Testis (tissue), 5 donors: ENCODE measurements at places on chromosomes 4 and X.

- no peaks in the 10 kb centered on the region for H3K36me3 ChIP-seq
- no peaks in the 10 kb centered on the region for H3K27me3 ChIP-seq
- H3K4me1 ChIP-seq: no peaks in the 10 kb centered on the region
- H3K4me3 ChIP-seq: no peak overlapping the region
- no peak for DNase-seq
These were observed 22.9 kb upstream of the KDM5C start for GRCh38 chrX:53247928-53248327.

GRCh38 chrX:71618303-71618721 lies at the start of gene CXCR3:
CXCR3 (minus strand) TSS chrX:71618511; CDS start chrX:71618449, 62 bp downstream.
- no peaks in the 10 kb centered on the region for H3K27me3 ChIP-seq
- DNase-seq: no peak
- H3K27ac ChIP-seq: no peak within 1 kb of the TSS
- H3K36me3 ChIP-seq: no peaks in the 10 kb centered on the region
- no peak within 1 kb of the TSS for H3K4me3 ChIP-seq

DNA sequence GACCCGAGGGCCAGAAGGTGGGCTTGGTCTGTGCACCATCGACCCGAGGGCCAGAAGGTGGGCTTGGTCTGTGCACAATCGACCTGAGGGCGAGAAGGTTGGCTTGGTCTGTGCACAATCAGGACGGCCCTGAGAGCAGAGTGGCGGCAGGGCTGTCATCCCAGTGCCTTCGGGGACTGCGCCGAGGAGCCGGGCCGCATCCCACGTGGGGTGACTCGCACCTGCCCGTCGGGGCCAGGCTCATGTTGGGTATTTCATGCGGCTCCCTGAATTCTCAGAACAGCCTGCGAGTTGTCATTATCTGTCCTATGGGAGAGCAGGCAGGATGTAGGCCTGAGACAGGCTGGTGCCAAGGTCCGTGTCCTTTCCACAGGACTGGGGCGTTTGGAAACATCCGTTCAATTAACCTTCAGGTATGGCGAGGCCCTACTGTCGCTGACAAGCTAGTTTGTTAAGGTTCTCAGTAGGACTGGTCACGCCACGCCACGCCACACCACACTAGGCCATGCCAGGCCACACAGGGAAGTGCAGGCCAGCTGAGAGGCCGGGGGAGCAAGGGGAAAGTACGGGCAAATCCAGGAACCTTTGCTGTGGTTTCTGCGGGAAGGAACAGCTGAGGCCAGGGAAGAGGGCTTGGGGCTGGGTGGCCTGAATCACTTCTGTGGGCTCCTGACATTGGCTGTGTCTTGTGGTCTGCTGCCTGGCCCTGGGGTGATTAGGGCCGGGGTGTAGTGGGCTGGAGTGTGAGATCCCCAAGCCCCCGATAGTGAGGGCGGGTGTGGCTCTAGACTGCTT lies 182.9 kb downstream of the AFAP1 start:
- no peak overlapping the region for H3K27ac ChIP-seq
- DNase-seq: no peak
- H3K27me3 ChIP-seq: no peaks in the 10 kb centered on the region
- H3K4me1 ChIP-seq: no peaks in the 10 kb centered on the region

DNA sequence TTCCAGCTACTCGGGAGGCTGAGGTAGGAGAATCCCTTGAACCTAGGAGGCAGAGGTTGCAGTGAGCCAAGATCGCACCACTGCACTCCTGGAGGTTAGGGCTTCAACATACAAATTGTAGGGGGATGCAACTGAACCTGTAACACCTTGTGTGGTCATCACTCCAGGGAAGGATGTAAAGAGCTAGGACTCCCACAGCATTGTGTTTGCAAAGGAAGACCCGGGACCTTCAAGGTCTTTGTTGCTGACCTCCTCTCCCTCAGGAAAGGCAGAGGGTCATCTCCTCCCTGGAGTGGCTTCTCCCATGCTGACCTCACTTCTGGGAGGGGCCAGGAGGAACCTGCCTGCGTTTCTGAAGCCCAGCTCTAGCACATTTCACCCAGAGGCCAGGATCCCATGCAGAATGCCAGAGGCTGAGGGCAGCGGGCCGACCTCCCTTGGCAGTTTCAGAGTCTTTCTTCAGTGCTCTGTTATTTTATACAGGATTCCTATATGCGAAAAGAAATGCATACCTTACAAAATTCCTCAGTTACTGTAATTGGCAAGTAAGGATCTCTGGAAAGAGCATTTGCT lies 80.2 kb downstream of the HTRA3 start:
- DNase-seq: no peak
- no peak overlapping the region for H3K4me3 ChIP-seq
- no peaks in the 10 kb centered on the region for H3K36me3 ChIP-seq
- H3K4me1 ChIP-seq: peaks cover 29% of the 10 kb centered on the region
- no peaks in the 10 kb centered on the region for H3K27me3 ChIP-seq

DNA sequence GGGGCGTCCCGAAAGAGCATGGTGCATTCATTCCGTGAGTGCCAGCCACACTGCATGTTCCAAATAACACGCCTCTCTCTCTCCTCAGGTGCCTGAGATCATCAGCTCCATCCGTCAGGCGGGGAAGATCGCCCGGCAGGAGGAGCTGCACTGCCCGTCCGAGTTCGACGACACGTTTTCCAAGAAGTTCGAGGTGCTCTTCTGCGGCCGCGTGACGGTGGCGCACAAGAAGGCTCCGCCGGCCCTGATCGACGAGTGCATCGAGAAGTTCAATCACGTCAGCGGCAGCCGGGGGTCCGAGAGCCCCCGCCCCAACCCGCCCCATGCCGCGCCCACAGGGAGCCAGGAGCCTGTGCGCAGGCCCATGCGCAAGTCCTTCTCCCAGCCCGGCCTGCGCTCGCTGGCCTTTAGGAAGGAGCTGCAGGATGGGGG lies 54.2 kb downstream of the PTTG2 start:
- H3K4me3 ChIP-seq: peak overlapping the region; percentile 46
- no peaks in the 10 kb centered on the region for H3K4me1 ChIP-seq
- no peak for DNase-seq

DNA sequence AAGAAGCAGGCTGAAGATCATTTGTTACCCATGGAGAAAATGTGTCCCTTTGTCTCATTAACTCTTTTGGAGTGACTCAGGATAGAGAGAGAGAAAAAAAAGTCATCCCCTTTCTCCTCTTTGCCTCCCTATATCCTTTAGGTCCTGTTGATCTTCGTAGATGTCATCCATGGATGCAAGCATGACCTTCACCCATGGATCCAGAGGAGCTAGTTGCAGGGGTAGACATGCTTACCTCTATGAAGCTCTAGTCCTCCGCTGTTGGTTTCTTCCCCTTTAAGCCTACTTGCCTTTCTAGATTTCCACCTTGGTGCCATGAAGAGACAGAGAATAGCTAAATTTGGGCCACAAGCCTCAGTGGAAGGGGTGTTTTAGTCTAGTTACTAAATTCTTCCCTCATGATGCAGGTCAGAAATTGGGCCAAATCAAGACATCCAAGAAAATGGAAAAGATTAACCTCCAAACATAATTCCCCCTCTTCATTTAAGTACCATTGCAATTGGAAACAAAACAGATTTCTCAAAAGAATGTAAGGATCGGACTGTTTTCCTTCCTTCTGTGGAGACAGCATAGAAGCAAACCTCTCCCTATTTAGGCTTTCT lies 178.4 kb downstream of the TECRL start:
- H3K4me3 ChIP-seq: no peak overlapping the region
- H3K36me3 ChIP-seq: no peaks in the 10 kb centered on the region
- no peaks in the 10 kb centered on the region for H3K27me3 ChIP-seq

DNA sequence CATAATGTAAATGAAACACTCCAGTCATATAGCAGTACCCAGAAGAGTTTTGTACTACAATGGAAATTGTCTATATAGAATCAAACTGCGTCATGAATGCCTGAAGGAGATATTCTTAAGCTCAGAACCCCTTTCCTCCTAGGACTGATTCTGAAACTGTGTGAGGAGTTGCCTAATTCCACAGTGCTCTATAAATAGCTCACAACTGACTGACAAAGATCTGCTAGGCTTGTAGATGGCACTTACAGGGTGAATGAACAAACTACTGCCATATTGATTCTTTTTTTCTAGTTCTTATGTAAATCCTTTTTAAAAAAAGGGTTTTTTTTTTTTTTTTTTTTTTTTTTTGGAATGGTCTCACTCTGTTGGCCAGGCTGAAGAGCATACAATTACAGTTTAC lies 30.1 kb upstream of the UGT2B17 start:
- DNase-seq: no peak
- no peak overlapping the region for H3K4me3 ChIP-seq
- H3K27me3 ChIP-seq: no peaks in the 10 kb centered on the region
- H3K36me3 ChIP-seq: no peaks in the 10 kb centered on the region
- no peaks in the 10 kb centered on the region for H3K4me1 ChIP-seq

DNA sequence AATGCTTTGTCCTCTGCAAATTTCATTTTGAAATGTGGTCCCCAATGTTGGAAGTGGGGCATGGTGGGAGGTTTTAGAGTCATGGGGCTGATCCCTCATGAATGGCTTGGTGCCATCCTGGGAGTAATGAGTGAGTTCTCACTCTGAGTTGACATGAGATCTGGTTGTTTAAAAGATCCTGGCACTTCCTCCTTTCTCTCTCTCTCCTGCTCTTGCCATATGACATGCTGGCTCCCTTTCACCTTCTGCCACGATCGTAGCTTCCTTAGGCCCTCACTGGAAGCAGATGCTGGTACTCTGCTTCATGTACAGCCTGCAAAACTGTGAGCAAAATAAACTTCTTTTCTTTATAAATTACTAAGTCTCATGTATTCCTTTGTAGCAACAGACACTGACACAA lies 262.0 kb downstream of the IL15 start:
- no peaks in the 10 kb centered on the region for H3K36me3 ChIP-seq
- no peaks in the 10 kb centered on the region for H3K4me1 ChIP-seq
- no peak for DNase-seq
- no peak overlapping the region for H3K27ac ChIP-seq
- no peaks in the 10 kb centered on the region for H3K27me3 ChIP-seq

- H3K36me3 ChIP-seq: no peaks in the 10 kb centered on the region
- H3K4me1 ChIP-seq: peaks cover 14% of the 10 kb centered on the region
- H3K27ac ChIP-seq: no peak overlapping the region
- no peak overlapping the region for H3K4me3 ChIP-seq
These were observed 49.2 kb downstream of the PTTG2 start for GRCh38 chr4:38009421-38009820.

DNA sequence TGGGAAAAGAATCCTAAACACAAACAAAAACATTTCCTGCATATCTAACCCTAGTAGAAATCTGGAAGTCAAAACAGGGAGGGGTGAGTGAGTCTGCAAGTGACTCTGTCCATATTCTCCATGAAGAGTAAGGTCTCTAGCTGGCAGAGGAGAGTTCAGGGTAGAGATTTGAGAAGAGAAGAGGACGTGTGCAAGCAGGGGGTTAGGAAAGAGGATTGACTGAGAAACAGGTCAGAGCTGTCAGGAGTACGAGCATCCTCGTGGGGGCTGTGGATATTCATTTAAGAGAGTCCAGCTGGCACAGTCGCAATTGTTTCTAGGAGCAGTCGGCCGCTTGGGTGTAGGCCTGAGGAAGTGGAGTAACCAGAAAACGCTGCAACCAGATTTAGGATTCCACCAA lies 27.9 kb downstream of the PROM1 start:
- no peaks in the 10 kb centered on the region for H3K27me3 ChIP-seq
- H3K27ac ChIP-seq: no peak overlapping the region
- no peaks in the 10 kb centered on the region for H3K4me1 ChIP-seq
- no peak for DNase-seq
- no peak overlapping the region for H3K4me3 ChIP-seq

GRCh38 chr4:85761803-85762528 lies 287.0 kb downstream of the ARHGAP24 start:
- no peaks in the 10 kb centered on the region for H3K4me1 ChIP-seq
- H3K4me3 ChIP-seq: no peak overlapping the region
- H3K36me3 ChIP-seq: no peaks in the 10 kb centered on the region
- peak; percentile 38 for DNase-seq

GRCh38 chr4:159012381-159012780 lies 90.5 kb upstream of the RAPGEF2 start:
- no peaks in the 10 kb centered on the region for H3K27me3 ChIP-seq
- no peaks in the 10 kb centered on the region for H3K4me1 ChIP-seq
- H3K4me3 ChIP-seq: no peak overlapping the region
- DNase-seq: no peak
- no peaks in the 10 kb centered on the region for H3K36me3 ChIP-seq

DNA sequence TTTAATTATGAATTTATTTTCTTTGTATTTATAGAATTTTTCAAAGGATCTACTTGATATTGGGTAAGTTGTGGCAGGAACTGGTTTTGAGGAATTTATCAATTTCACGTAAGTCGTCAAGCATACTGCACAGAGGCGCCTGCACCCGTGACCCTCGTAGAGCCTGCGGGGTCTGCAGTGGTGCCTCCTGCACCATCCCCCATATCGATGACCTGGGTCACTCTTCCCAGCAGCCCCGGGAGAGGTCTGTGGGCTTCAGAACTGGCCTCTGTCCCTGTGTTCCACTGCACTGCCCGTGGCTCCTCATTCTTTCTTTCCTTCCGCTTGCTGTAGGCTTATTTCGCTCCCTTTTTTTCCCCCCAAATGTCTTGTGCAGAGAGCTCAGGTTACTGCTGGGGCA lies 31.5 kb upstream of the CPLX1 start:
- no peak overlapping the region for H3K27ac ChIP-seq
- H3K4me1 ChIP-seq: no peaks in the 10 kb centered on the region
- H3K27me3 ChIP-seq: no peaks in the 10 kb centered on the region
- no peak overlapping the region for H3K4me3 ChIP-seq

DNA sequence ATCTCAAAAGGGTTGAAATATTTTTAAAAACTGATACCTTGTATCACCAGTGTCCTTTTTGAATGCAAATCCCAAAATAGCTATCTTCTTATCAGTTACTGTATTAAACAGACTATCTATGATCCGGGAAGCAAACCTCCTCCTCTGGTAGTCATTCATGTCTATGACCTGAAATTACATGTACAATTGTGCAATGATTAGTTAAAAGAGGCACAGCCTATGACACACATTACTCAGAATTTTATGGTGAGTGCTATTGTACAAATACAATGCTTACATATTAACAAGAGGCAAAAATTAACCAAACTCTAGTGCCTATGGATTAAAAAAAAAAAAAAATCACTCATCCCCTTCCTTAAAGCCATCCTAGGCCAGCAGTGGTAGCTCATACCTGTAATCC lies 21.7 kb downstream of the UGDH start:
- no peak overlapping the region for H3K4me3 ChIP-seq
- no peaks in the 10 kb centered on the region for H3K27me3 ChIP-seq
- no peak overlapping the region for H3K27ac ChIP-seq
- no peaks in the 10 kb centered on the region for H3K36me3 ChIP-seq
- DNase-seq: no peak

- no peak overlapping the region for H3K27ac ChIP-seq
- no peaks in the 10 kb centered on the region for H3K27me3 ChIP-seq
- H3K36me3 ChIP-seq: no peaks in the 10 kb centered on the region
- no peak overlapping the region for H3K4me3 ChIP-seq
- H3K4me1 ChIP-seq: no peaks in the 10 kb centered on the region
- no peak for DNase-seq
These were observed 54.2 kb upstream of the CLDN24 start for GRCh38 chr4:183376381-183376780.

DNA sequence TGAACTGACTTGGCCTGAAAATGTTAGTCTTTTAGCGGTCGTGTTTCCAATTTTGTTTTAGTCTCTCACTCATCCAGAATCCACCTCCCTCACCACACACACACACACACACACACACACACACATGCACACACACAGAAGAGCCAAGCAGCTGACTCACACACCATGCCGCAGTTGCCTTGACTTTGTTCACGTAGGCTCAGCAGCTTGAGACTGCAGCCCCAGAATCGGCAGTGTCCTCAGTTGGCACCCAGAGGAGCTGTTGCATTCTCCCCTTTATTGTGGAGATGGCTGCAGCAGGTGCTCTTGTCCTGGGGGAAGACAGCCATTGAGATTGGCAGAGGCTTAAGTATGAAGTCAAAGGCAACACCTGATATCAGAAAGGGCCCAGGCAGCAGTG lies 20.9 kb upstream of the XPNPEP2 start:
- H3K27ac ChIP-seq: no peak overlapping the region
- no peak for DNase-seq
- no peak overlapping the region for H3K4me3 ChIP-seq
- H3K4me1 ChIP-seq: no peaks in the 10 kb centered on the region
- H3K27me3 ChIP-seq: no peaks in the 10 kb centered on the region
